ENCODE measurements at places on chromosomes 3 and 15.

- no peak for DNase-seq
These were observed 472.6 kb upstream of the NECTIN3 start for GRCh38 chr3:110598847-110599490.

GRCh38 chr15:73983211-73983727 lies 8.8 kb downstream of the STOML1 start:
- no peak for DNase-seq

DNA sequence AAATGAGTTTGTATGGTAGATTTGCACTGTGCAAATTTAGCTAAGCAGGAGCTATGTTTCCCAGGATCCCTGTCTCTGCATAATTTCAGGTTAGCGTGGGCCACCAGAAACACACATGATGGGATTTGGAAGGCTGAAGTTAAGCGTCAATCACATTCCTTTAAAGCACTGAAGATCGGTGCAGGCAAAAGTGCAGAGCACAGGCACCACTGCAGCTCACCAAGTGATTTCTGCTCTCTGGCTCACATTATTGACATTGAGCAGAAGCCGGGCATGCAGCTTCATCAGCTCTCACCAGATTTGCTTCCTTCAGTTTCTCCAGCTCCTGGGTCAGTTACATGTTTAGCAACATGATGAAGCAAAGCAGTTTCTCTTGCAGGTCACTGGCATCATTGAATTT lies 256.4 kb upstream of the TGFBR2 start:
- DNase-seq: no peak

DNA sequence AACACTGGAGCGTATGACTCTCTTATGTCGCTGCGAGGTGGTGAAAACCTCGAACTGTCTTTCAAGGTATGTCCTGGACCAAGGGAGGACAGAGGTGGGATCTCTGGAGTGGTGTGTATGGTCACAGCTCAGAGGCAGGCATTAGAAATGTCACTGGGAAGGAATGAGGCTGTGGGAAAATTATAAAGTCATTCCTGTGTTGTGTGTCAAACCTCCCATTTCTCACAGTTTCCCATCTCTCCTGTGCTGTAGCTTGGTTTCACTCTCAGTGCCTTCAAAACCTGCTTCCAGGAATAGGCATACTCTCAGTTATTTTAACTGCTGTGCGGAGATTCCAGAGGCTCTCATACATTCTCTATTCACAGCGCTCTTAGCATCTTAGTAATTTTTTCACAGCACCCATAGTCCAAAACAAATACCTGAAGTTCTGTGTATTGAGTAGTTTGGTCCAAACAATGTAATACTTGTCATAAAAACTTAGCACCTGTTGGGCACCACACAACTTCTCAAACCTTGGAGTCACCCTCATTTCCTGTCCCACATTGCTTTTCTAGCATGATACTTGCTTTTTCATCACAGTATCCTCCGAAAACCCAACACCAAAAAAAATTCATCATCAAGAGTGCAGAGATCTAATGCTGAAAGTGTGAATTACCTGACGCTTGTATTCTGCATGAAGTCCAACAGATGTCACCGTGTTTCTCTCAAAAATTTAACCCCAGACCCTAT lies 36.9 kb downstream of the GALNT15 start:
- DNase-seq: no peak

DNA sequence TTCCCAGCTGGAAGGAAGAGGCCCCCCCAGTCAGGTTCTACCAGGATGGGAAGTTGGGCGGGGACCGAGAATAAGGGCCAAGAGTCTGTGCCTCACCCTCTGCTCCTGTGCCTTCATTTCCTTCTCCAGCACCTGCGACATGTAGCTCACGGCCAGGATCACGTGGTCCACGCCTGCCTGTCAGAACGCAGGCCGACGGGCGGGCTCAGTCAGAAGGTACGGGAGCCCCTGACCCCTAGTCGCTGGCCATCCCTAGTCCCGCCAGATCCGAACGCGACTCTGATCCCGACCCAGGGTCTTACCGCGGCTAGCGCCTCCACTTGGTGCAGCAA lies 489 bp downstream of the GMPPB start:
- DNase-seq: no peak

DNA sequence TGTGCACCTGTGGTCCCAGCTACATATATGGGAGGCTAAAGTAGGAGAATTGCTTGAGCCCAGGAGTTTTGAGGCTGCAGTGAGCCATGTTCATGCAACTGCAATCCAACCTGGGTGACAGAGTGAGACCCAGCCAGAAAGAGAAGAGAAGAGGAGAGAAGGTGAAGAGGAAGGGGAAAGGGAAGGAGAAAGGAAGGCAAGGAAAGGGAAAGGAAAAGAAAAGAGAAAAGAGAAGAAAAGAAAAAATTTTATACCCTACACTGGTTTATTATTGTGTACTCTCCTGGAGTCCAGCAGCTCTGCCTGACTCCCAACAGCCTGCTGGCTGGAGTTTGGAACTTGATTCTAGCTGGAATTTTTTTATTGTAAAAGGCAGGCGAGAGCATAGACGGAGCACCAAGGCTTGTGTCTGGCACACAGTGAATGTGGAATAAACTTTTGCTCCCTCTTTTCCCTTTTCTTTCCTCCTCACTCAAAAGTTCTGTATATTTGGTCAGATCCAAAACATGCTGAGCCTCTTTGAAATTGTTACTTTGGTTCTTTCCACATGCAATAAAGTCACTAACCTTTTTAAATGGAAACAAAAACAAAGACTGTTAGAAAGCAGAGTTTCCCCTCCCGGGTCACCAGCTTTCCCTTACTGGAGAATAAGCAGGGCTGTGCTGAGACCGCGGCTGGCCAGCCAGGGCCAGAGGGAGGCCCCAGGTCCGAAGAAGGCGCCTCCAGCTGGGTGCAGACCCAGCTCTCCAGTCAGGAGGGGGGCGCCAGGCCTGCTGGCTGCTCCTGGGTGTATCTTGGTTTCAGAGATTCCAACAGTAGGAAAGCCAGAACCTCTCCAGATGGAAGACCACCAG lies 9.9 kb downstream of the THSD4 start:
- DNase-seq: no peak

- no peak for DNase-seq
These were observed 11.7 kb upstream of the PDCD6IP start for GRCh38 chr3:33786565-33787327.

DNA sequence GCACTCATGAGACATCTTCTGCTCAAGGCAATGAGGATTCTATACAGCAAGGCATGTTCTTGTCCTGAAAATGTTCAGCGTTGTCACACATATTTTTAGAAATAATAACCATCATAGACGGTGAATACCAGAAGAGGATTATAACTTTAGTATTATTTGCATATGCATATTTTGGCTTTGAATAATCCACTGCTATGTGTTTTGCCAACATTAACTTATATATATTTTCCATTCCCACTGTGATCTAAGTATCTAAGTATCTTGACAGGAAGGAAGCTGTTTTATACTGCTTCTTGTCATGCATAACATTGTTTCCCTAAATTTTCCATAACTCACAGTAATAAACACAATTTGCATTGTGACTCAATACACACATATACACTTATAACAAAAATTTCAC lies 509.5 kb downstream of the TBL1XR1 start:
- DNase-seq: no peak

DNA sequence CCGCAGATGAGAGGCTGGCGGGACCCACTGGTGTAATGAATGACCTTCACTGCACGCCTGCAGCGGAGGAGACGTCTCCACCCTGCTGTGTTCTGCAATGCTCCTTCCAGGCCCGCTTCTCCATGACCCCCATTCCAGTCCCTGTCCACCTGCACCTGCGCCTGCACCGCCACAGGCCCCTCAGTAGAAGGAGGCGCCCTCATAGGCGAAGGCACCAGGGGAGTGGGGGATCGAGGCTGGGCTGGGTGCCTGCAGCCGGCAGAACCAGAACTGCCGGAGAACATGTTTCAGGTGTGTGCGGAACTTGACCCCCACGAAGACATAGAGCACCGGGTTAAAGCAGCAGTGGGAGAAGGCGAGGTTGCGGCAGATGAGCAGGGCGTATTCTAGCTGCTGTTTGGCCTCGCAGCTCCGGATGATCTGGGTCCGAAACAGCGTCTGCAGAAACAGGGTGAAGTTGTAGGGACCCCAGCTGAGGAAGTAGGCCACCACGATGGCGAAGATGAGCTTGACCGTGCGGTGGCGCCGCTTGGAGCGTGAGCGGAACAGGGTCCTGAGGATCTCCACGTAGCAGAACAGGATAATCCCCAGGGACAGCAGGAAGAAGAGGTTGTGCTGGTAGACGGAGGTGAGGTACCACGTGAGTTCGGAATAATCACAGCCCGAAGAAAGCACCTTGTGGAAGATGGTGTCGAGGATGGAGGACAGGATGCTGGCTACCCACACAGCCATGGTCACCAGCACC lies 6.3 kb downstream of the XCR1 start:
- no peak for DNase-seq

- no peak for DNase-seq
These were observed 106.0 kb downstream of the KLHL25 start for GRCh38 chr15:85688711-85689110.

DNA sequence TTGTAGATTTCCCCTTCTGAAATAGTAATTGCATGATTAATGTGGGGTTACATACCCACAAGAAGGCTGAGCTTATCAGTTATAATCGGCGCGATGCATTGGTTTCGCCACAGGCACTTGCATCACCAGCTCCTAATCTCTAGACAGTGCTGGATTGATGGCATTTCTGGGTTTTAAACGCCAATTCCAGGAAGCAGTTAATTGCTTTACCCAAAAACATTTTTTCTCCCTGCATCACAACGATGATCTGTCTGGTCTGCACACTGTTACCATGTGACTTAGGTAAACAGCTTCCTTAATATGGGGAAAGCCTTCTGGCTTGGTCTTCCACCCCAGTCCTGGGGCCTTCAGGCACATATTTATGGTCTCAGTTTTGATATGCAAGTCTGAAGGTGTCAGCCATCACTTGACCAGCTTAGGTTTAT lies 70.0 kb upstream of the HEG1 start:
- no peak for DNase-seq

- no peak for DNase-seq
These were observed 12.4 kb downstream of the ACTC1 start for GRCh38 chr15:34782901-34783300.

DNA sequence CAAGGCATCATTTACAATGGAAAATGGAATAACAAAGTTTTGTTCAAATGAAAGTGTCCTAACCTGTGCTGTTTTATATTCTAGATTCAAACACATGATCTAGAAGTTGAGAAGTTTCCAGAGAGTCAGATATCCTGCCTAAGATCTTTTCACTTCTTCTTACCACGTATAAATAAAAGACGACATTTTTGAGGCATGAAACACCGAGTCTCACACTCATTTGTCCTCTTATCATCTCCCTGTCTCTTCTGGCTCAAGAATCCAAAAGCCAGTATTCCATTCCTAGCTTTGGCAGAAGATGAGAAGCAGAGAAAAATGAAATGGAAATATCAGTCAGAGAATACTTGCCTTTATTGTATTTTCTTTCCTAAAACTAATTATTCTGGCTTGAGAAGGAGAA lies 738.6 kb upstream of the NR2F2 start:
- no peak for DNase-seq
